ENCODE measurements at places on chromosomes 12 and 14.

- DNase-seq = no peak
These were observed 55.1 kb downstream of the MNAT1 start for GRCh38 chr14:60789656-60790055.

GRCh38 chr12:94596596-94596995, 53.8 kb downstream of the TMCC3 start:
- DNase-seq = peak; percentile 57

DNA sequence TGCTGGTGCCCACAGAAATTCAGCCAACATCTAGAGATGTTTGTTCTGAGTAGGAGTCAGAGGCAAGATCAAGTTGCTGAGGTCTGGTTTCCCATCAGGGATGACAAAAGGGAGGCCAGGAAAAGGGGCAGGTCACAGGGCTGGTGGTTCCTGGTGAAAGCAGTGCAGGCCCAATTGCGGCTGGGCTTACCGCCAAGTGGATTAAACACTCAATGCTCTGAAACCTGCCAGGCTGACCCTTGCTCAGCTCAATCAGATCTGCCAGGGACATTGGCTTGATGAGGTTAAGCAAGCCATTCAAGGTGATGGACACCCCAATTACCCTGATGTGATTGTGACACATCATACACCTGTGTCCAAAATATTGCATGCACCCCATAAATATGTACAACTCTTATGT, 5.5 kb upstream of the OAS1 start:
- no peak for DNase-seq

GRCh38 chr14:103130965-103131364, 7.7 kb downstream of the TNFAIP2 start:
- no peak for DNase-seq

DNA sequence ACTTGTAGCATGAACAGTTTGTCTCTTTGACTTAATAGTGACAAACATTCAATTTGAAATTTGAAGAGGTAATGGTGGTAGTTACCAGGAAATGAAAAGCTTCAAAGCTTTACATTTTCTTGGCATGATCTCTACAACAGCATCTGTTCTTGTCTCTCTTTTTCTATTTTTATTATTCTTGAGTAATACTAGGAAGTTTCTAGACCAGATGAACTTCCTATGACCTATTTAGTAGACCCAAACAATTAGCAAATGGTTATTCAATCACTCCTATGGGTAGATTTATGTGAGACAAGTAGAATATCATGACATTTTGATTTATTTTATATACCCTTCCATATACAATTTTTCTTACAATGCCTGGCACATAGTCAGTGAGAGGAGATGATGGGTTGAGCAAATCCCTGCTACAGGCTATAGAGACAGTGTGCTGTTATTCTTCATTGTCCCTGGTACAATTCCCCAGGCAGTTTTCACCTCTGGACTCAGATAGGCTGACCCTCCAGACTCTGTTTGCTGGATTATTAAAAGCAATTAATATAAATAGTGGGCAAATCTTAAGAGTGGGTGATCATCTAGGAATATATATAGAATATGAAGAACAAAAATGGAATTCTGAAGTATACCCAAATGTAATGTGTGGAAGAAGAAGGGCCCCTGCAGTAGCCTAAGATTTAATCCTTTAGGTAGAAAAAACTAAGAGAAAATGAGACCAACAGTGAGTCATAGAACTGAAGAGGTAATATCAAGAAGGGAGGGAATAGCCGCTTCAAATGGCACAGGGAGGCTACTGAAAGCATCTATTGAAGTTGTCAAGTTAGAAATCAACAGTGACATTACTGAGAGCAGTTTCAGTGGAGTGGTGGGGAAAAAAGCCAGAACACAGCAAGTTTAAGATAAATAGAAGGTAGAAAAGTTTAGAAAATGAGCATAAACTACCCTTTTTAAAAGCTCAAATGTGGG, 512.0 kb downstream of the FOXG1 start:
- DNase-seq = no peak
